ENCODE measurements at places on chromosomes 5 and 9.

DNA sequence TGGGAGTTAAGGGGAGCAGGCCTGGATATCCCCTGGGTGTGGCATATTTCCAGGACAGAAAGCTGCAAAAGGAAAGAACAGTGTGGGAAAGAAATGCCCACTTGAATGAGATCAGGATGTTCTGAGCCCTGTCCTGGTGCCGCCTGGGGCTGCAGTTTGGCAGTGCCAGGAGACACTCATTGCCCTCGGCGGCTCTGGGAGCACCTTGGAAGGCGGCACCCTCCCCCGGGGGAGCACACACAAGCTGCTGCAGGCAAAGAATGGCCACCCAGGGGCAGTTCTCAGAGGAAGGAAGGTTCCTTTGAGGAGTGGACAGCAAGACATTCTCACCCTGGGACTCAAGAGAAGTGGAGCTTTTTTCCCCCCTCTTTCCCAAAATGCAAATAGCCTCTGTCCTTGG, 305.3 kb downstream of the NTRK2 start:
- no peak for DNase-seq

- no peak for DNase-seq
Observed at GRCh38 chr5:117488976-117489500, 914.4 kb upstream of the SEMA6A start.

- no peak for DNase-seq
Observed at GRCh38 chr9:121133104-121133816, 58.5 kb downstream of the CNTRL start.

DNA sequence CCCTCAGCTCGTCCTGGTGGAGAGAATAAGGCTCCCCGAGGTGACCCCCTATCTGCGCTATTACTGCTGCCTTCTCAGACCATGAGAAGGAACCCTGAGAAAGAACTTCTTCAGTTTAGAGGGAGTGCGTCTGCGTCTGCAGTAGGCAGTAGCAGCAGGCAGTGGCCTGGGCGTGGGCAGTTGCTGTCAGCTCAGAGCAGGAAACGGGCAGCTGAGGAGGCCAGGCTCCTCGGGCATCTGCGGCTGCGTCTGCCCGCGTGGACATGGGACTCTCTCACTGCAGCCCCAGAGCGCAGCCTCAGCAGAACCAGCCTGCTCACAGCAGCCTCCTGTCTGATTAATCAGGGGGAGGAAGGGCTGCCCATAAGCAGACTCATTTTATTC, 49.8 kb upstream of the FCN1 start:
- peak; percentile 32 for DNase-seq

GRCh38 chr5:130066644-130067043, 162.4 kb downstream of the CHSY3 start:
- DNase-seq: no peak

DNA sequence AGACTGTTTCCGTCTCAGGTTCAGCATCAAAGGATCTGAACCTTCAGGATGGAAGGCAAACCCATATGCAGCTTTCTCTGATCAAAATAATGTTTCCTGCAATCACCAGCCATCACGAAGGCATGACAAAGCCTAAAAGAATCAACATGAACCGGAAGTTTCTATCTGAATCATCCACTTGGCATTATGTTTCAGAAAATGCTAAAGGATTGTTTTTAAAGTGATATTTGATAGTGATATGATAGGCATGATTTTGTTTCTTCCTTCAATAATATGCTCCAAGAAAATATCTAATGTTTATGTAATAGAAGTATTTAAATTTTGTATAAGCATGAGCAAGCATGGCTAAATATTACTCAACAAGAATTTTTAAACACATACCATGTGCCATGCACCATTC, 219.6 kb downstream of the PLK2 start:
- DNase-seq: no peak

GRCh38 chr5:66867618-66868322, 271.6 kb downstream of the MAST4 start:
- DNase-seq: no peak

DNA sequence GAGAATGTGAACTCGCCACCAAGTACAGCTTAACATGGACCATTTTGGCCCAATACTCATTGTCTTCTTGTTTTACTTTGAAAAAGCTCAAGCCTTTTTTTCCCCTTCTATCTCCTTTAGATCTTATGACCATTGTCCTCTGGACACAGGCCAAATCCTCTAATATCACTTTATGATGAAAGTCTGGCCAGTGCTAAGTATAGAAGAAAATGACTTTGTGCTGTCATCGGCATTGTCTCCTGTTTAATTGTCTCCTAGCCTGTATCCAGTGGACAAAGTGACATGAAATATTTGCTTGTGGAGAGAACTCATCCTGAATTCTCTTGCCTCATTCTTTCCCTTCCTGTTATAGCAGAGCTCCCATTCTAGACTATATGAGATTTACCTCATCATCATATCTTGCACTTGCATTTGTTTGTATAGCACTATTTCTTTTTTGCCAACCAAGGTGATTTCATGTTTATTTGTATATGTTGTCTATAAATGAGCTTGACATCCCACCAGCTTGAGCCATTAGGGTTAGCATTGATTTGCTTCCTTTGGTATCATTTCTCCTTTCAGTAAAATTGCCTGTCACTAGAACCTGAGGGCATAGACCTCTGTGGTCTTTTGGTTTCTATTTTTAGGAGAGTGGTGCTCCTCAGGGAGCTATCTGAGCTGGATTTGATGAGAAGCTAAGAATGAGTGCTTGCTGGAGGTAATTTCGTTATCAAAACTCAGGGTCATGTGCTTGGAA, 18.8 kb upstream of the TNFAIP8 start:
- DNase-seq: no peak

- DNase-seq: no peak
Observed at GRCh38 chr5:60888359-60889061, 44.4 kb upstream of the ELOVL7 start.

DNA sequence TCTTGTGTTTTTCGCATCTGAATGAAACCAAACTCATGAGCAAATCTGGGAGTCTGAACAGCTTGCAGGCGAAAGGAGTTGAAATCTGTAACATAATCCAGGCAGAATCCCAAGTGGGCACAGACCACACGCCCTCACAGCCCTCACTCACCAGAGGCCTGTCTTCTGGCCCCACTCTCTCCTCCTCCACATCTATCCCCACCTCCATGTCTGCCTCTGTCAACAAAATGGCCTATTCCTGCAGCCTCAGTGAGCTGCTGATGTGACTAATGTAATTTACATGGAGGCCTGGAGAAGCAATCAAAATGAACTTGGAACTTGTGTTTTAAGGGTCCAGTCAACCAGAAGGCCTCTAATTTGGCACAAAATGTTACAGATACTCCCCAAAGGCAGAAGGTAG, 136.6 kb downstream of the GNA14 start:
- no peak for DNase-seq

DNA sequence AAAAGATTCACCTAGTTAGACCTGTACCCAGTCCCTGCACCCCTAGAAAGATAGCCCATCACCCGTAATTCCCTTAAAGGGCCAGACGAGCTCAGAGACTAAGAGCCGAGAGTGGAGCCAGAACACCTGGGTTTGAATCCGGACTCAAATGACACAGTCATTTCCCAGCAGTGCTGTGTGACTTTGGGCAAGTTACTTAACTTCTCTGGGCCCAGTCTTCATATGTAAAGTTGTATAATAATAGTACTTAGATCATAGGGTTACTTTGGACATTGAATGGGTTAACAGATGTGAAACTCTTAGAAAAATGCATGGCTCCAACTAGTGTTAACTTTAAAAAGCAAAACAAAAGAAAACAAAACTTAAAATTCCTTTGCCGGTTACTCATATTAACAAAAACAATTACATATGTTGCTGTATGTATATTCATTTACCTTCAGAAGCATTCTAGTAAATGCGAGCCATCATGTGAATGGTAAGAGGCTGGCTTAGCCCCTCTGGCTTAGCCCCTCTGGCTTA, 40.4 kb upstream of the RASGRF2 start:
- no peak for DNase-seq
